ENCODE measurements at places on chromosomes 2 and 18.
A peak's percentile ranks its signal among the peaks of the same experiment; 100 is the strongest.

DNA sequence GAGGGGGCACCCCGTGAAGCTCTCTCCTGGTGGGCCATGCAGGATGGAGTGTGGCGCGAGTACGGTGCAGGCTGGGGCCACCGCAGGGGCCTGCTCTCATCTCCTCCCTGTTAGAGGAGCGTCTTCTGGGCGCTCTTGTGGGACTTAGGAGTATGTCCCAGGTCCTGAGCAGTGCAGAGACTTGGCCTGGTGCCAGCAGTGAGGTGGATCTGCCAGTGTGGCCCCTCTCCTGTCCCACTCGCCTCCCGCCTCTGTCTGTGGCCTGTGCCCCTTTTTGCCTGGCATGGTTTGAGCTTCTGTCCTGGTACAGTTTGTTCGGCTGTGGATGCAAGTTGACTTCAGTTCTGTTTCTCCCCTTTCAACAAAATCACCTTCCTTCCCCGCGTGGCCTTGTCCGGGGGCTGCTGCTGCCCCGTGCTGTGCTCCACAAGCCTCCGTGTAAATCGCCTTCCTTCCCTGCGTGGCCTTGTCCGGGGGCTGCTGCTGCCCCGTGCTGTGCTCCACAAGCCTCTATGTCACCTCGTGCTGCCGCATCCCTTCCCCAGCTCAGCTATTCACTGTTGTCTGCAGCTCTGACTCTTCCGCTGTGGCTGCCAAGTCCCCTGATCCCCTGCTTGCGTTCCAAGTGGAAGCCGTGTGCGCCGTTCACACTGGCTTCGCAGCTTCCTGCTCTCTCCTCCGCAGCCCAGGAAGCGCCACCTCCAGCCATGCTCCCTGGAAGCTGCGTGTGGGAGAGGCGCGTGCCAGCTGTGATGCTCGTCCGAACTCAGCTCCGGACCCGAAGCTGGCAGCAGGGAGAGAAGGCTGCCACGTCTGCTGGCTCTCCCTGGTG, 13.7 kb downstream of the LDLRAD4 start:
- no peak for DNase-seq

- DNase-seq: no peak
Observed at GRCh38 chr2:127133793-127134192, 26.8 kb upstream of the BIN1 start.

DNA sequence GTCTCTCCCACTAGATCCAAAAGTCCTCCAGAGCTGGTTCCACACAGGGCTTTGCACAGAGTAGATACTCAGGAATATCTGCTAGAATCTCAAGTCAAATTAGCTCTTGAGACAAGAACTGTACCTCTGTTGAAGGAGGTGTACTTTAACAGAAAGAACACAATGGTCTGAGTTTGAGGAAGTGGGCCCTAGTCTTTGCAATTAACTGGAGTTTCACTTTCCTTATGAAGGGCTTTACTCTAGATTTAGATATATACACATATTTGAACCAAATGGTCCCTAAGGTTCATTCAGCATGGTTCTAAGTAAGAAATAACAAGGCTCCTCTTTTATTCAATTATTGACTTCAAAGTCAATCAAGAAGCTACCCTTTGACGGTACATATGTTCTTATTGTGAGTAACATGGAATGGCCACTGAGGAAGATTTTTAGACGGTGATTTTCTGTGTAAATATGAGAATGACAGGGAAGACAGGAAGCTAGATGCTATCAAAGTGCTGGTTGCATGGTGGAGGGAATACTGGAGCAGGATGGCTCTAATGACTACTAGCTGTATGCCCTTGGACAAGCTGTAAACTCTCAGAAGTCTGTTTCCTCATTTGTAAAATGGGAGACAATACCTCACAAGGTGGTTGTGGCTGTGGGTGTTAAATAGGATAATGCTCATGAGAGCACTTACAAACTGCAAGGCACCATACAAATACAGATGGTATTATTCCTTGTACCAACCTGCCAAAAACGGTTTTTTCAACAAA, 73.5 kb upstream of the SERTAD2 start:
- peak; percentile 84 for DNase-seq

DNA sequence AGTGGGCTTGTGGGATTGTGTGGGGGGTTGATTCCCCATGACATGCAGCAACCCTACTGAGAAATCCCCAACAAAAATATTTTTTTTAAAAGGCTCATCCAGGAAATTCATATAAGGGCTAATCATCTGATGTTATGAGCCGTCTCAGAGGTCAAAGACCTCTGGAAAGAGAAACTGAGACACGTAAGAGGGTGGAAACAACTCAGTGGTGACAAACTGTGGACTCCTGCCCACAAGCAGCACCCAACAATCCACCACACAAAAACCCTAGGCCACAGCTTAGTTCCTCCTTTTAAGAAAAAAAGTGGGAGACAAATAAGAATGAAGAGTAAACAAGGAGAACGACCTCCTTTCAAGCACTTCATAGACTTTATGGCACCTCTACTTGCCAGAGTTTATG, 1096.1 kb upstream of the NRXN1 start:
- no peak for DNase-seq

DNA sequence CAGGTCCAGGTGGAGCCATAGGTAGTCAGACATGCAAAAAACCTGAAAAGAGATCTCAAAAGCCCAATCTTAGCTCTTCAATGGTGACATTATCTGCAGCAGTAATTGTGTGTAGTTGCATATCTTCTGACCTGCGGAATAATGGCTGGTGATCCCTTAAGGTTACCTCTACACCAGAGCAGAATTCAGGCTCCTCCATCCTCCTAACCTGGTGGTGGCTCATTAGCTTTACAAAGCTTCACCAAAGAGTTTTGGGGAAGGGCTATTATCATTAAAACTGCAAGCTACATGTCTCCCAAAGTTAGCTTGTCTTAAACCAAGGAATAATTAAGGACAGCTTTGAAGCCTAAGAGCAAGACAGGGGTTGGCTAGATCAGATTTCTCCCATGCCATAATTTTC, 42.6 kb upstream of the CHST9 start:
- DNase-seq: no peak

GRCh38 chr2:226798422-226799210, 1.0 kb downstream of the IRS1 start:
- peak; percentile 86 for DNase-seq

DNA sequence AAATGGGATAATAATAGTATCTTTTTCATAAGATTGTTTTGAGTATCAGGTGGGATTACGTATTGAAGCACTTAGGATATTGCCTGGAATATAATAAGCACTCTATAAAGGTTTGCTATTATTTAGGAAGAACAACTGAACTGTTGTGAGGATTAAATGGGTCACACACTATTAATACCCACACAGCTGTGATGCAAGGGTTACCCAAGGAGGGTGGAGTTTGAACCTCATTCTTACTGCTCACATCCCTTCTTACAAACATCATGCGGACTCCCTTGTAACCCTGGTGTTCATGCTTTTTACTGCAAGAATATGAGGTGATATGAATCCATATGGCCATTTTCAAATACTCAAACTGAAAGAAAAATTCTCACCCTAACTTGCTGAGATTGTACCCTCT, 113.5 kb downstream of the KCTD1 start:
- DNase-seq: no peak

GRCh38 chr2:29446847-29447246, 331.6 kb downstream of the CLIP4 start:
- no peak for DNase-seq

DNA sequence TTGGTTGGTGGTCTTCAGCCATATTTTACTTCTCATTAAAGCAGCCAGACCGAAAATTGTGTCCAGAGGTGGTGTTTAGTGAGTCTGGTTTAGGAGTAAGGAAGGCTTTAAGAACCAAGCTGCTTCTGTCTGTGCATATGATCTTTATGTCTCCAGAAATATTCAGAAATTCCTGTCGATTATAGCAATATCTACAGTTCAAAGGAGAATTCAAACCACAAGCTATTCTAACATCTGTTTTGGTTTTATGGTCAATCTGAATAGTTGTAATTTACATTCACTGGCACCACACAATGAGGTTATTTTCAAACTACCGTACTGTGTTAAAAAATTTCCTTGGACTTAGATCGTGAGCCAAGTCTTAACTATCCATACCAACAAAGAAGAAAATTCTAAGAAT, 11.3 kb downstream of the UPP2 start:
- DNase-seq: no peak

GRCh38 chr18:59464486-59464885, 105.4 kb upstream of the LMAN1 start:
- no peak for DNase-seq

DNA sequence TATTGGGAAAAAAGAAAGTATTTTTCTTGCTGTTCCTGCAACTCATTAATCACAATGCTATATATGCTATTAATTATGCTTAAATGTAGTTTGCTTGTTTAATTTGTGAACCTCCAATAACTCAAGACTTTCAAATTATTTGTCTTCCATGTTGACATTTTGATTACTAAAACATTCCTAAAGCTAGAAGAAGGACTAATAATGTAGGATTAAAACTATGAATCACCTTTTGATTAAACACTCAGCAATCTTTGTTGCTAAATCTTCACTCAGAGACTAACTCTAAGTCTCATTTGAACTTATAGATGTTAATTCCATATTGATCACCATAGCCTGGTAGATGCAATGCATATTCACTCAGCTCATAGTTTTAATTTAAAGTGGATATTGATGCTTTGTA, 524.6 kb upstream of the ZEB2 start:
- DNase-seq: no peak

- DNase-seq: no peak
Observed at GRCh38 chr2:234764372-234764771, 187.4 kb upstream of the SH3BP4 start.

GRCh38 chr2:134366359-134366758, 112.5 kb downstream of the MGAT5 start:
- no peak for DNase-seq

- no peak for DNase-seq
Observed at GRCh38 chr2:128536925-128537620, 218.4 kb upstream of the HS6ST1 start.

DNA sequence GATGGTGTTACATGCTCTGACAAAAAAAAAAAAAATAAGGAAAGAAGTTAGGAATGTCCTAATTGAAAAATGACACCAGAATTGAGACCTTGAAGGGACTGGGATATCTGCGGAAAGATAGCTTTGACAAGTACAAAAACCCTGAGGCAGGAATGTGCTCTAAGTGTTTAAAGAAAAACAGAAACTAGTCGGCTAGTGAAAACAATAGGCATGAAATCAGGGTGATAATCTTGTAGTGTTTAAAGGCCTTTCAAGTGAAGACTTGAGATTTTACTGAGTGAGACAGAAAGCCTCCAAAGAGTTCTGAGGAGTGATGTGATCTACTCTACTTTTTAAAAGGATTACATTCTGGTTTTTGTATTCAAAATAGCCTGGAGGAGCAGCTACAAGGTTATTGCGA, 107.4 kb downstream of the COBLL1 start:
- no peak for DNase-seq

- DNase-seq: no peak
Observed at GRCh38 chr2:88746929-88747490, 55.5 kb downstream of the RPIA start.

DNA sequence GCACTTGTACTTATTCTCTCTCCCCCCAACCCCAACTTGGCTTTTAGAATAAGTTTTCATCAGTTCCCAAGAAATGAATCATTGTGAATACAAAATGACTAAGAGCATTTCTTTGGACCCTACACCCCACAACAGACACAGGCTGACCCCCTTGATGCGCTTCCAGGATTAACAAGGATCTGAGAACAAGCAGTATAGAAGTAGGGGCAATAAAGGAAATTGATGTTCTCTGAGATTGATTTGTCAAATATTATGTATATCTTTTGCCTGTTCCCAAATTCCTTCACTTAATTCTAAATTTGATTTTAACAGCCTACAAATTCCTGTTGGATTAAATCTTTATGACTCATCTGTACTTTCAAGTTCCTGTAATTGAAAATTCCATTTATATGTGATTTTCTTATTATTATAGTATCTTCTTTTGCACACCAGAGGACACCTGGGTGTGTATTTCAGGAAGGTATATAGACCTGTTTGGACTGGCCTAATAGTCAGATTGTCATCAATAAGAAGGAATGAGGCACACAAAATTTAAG, 10.2 kb upstream of the PTPN4 start:
- DNase-seq: no peak

- no peak for DNase-seq
Observed at GRCh38 chr2:162244541-162245031, 1.3 kb upstream of the FAP start.

DNA sequence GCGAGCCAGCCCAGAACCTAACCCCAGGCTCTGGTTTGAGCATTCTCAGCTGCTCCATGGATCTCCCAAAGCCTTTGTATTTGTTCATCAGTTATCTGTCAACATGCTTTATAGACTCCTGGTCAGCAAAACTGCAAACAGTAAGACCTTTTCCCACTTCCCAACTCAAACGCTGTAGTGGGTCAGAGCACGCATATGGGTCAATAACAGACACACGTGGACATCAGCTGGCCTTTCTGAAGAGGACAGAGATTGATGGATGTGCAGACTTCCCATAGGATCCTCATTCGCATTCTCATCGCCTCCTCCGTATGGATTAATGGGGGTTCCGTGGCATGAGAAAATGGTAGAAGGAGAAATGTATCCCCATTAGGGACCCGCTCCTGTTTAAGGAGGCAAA, 508.1 kb downstream of the EIPR1 start:
- no peak for DNase-seq

GRCh38 chr2:222982010-222982908, 69.7 kb upstream of the KCNE4 start:
- DNase-seq: peak; percentile 68

- no peak for DNase-seq
Observed at GRCh38 chr18:30781601-30782000, 260.9 kb downstream of the DSC3 start.

DNA sequence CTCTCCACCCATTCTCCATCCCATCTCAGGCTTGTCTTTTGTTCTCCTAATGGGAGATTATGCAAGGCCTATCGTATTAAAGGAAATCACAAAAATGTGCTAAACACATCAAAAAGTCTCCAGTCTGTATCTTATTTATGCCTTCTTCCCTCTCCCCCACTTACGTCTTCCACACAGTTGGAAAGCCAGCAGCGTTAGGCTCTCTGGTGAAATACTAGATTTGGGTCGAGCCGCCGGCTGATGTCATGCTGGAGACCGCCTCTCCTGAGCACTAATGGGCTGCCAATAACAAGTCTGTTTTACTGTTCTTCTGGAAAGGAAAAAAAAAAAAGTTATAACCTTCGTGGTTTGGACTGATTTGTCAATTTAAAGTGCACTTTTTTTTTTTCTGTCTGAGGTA, 182.7 kb upstream of the SIX2 start:
- DNase-seq: no peak

- no peak for DNase-seq
Observed at GRCh38 chr2:157894694-157895435, 18.7 kb upstream of the ACVR1 start.
